ENCODE measurements at places on chromosomes 16 and 17.

- DNase-seq = no peak
Observed at GRCh38 chr17:7293159-7293558, 1.3 kb downstream of the YBX2 start.

GRCh38 chr16:27767971-27768591 lies 218.1 kb downstream of the KATNIP start:
- no peak for DNase-seq

GRCh38 chr17:42857389-42857788 lies 6.4 kb downstream of the AOC3 start:
- no peak for DNase-seq

- no peak for DNase-seq
Observed at GRCh38 chr17:28570716-28571360, 486 bp downstream of the PIGS start.

GRCh38 chr17:79152110-79152509 lies 77.5 kb downstream of the ENGASE start:
- no peak for DNase-seq

- no peak for DNase-seq
Observed at GRCh38 chr16:57141822-57142631, 43.8 kb downstream of the PSME3IP1 start.

DNA sequence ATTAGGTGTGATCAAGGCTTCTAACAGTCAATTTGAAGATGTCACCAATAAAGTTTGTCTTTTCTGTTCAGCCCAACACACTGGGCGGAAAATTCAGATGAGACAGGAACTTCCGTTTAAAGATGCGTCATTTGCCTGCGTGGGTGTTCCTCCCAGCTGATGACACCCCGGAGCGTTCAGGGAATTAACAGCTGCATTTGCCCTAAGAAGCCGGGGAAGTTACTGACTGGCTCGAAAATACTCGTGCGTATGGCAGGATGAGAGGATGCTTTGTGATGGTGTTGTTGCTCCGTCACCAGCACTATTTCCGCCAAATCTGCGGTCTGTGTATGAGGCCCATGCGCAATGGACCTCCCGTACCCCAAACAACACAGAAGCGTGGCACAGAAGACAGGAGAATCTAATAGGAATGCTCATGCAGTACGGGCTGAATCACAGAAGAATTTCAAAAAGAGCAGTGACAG lies 11.9 kb upstream of the PVALEF start:
- no peak for DNase-seq

DNA sequence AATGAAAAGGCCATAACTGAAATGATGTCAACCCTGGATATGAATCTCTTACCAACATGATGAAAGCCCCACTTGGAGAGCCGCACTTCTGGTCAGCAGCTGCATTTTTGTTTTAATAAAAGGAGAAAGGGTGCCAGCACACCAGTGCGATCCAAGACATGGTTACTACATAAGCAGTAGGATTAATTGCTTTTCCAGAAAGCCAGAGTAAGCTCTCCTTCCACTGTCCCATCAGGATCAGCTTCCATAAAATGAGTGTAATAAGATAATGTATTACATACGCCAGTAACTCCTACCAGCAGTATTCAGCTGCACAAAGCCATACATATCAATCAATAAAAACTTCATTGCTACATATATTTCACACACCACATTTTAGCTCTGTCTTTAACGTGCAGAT lies 26.3 kb upstream of the NACA2 start:
- DNase-seq = no peak

- no peak for DNase-seq
Observed at GRCh38 chr16:75529959-75530358, 5.9 kb downstream of the CHST5 start.

GRCh38 chr16:56363781-56364565 lies 61.4 kb downstream of the AMFR start:
- no peak for DNase-seq

DNA sequence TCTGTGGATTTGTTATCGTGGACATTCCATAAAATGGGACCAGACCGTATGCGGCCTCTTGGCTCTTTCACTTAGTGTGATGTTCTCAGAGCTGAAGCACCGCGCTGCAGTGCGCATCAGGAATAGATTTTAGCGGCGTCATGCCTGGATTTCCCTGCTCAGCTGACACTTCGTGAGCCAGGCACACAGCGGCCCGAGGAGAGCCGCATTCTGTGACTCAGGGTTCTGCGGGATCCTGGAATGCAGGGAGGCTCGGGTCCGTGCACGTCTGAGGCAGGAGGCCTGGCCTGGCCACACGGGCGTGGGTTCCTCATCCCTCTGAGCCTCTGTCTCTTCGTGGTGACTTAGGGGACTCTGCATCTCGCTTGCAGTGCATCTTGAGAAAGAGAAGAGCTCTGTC lies 13.4 kb downstream of the CBFA2T3 start:
- DNase-seq = no peak

GRCh38 chr17:30380643-30381339 lies 2.1 kb downstream of the CPD start:
- DNase-seq = no peak

GRCh38 chr17:36937001-36937958 lies at the start of gene LHX1:
TSS of gene LHX1 (plus strand) at chr17:36937475. CDS start at chr17:36938198, 723 bp downstream.
- no peak for DNase-seq

DNA sequence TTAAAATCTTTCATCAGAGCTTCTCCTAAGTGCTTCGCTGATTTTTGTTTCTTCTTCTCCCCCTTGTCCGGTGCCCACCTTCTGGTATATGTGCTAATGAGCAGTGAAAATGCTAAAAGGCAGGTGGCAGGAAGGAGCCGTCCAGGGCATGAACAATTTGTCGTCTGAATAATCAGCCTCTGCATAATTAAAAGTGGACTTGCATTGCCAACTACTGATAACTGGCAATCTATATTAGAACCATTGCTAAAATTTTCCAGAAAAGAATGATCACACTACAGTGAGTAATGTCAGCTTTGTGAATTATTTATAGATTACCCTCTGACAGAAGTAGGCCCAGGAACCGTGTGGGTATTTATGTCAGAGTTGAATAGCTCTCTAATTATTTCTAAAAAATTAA lies 28.1 kb downstream of the SERPINF1 start:
- DNase-seq = no peak

GRCh38 chr17:39238311-39238972 lies 12.7 kb upstream of the STAC2 start:
- DNase-seq = peak; percentile 32

GRCh38 chr17:28509789-28510188 lies 3.6 kb downstream of the FOXN1 start:
- DNase-seq = no peak

DNA sequence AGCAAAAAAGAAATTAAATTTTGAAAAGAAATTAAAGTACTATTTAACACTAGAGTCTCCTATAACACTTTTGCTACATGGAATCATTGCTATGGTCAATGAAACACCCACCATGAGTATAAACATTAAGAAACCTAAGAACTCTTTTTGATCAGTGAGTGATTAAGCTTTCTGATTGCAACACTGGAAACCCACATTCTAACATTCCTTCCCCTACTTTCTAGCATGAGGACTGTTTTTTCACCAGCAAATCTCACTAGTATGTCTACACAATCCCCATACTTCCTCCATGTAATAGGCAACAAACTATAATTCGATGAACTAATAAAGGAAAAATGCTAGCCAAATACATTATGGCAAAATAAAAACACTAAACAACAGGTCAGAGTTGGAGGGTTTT lies 54.7 kb downstream of the SKAP1 start:
- no peak for DNase-seq

DNA sequence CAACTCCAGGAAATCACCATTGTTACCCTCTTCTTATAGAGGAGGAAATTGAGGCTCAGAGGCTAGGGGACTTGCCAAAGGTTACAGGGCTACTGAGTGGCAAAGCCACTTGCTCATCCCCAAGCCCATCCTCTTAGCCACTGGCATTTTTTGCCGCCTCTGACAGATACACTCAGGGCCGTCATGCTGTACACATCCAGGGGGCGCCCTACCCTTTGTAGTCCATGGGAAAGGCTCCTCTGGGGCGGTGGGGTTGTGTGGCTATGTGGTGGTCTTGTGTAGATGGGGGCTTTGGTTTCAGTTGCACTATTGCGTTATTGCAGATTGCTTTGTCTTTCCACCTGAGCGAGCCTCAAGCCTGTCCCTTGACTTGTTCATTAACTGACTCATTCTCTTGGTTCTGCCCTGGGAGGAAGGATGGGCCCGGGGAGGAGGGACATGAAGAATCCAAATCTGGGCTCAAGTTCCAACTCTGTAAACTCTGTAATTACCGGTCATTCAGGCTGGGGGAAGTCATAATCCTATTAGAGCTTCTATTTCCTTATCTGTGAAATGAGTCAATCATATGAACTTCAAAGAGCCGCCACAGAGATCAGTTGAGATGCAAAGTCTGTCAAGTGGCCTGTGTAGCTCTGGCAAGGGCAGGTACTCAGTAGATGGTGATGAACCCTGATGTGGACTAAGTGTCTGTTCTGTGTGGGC lies 2.8 kb downstream of the NOS2 start:
- DNase-seq = no peak

GRCh38 chr17:68961214-68961882 lies 6.2 kb upstream of the ABCA8 start:
- no peak for DNase-seq

DNA sequence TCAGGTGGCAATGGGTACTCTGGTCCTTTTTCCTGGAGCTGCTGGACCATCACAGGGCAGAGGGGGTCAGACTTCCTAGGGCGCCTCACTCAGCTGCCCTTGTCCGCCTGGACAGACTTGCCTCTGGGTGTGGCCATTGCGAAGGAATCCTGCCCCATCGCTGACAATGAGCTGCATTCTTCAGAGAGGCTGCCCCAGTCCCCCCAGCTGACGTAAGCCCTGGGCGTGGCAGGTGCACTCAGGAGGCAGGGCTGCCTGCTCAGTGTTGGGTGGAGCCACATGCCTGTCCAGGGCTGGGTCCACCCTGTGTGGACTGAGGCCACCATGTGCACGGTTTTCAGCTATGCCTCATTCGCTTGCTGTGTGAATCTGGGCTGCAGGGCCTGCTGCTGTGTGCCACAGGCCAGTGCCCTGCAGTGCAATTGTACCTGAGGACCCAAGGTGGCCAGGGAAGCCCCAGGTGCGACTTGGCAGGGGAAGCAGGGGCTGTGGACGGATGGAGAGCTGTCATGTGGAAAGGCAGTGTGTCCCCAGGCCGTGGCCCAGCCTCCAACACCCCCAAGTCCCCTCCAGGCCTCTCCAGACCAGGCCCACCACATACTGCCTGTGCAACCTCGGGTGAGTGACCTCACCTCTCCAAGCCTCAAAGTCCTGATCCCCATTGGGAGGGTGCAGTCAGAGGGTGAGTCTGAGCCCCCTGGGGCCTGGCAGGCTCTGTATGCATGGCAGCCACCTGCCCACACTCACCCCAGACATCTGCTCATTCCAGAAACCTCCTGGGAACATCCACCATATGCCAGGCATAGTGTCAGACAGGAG lies 14.0 kb upstream of the MPRIP start:
- DNase-seq = no peak

DNA sequence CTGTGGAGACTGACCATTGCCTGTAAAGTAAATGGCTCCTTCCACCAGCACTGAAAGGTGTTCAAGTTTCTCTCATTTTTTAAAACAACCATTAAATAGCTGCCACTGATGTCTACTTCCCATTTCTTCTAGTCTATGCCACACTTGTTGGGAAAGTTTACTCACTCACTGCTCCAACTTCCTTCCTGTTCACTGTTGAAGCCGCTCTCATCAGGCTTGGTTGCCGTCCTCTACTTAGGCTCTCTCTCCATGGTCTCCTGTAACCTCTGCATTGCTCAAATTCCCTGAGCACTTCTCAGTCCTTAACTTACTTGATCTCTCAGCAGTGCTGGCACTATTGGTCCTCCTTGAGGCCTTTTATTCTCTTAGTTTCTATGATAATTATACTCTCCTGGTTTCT lies 32.4 kb downstream of the SNX11 start:
- no peak for DNase-seq

DNA sequence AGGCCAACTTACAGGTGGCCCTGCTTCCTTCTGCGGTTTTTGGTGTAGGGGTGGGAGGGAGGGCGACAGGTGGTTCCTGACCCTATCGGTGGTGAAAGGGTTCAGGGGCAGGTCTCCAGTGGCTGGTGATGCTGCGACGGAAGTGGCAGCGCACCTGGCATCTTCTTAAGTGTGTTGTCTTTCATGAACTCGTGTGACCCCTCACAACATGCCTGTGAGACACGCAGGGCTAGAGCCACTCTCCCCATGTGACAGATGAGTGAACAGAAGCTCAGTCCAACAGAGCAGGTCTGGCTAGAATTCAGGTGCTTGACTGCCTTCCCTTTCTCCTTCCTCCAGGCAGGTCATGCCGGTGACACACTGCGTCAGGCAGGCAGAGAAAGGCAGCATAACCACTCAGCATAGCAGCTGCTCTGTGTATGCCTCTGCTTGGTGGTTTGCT lies 8.0 kb downstream of the TNFAIP1 start:
- DNase-seq = no peak

GRCh38 chr16:30377812-30378235 lies 3.2 kb downstream of the MYL11 start:
- peak; percentile 70 for DNase-seq

- DNase-seq = no peak
Observed at GRCh38 chr16:10579965-10580882, at the start of gene EMP2. TSS of gene EMP2 (minus strand) at chr16:10580598. CDS start at chr16:10547617, 32,981 bp downstream.

DNA sequence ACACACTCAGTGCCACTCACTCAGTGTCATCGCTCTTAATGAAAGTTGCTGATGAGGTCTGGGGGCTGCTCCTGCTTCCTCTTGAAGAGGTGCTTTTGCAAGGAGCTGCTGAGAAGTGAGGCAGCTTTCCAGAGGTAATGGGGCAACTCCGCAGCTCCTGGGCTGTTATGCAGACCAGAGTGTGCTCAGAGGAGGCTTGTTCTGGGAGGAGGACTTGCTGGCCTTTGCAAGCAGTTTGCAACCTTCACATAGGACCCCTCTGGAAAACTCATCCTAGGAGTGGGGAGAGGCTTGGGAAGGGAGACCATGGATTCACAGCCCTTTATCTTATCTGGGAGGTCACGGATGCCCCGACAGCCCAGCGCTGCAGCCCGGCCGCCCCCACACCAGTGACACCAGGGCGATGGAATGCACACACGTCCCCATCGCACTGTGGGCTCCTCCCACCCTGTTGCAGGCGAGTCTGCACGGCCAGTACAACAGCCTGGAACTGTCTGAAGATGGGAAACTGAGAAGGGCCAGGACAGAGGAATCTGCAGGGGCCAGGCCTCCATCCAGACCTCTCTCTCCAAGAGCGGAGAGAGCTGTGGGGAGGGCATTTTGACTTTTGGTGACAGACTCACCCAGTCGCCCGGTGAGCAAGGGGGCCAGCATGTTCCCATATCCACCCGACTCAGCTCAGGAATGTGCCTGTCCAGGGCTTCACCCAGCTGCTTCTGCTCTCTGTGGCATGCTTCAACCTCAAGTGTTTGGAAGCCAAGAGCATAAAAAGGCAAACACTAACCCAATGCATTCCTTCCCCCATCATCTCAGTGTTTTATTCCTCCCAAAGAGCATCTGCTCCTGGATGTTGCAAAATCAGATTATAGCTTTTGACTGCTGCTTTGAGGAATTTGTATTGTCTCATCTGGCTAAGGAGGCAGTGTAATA lies 78.6 kb upstream of the ZNF469 start:
- DNase-seq = no peak

DNA sequence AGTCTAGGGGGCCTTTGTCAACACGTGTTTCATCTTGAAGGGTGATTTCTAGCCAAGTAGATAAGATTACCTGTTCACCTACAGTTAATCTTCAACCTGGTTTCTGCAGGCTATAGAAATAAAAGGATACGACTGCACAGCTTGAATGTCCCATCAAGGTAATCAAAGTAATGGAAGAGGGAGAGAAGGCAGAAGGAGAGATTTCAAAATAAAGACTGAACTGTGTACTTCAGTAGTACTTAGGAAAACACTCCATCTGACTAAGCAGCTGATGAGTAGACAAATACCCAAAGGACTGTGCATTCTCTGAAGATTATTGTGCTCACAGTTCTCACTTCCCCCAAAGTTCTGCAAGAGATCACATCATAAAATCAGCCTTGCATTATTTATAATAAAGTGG lies 5.8 kb upstream of the RFFL start:
- DNase-seq = no peak
